Activated naive CD8-positive, alpha-beta T cell treated with anti-CD3 and anti-CD28 coated beads for 36 hours (primary cell): ENCODE measurements at places on chromosomes 5 and 9. TPM values are rescaled to one million over a fixed set of nuclear protein-coding genes. Genes with fewer than 3 reads are reported as not detected.

HBEGF gene
- 5.7 TPM for total RNA-seq

PLAC8L1 gene
- not detected for total RNA-seq

- no peak for DNase-seq
These were observed 22.0 kb downstream of the FNIP1 start for GRCh38 chr5:131774652-131775367.

GRCh38 chr5:57316798-57317327 is 143.0 kb downstream of the GPBP1 start:
- no peak for DNase-seq

DNA sequence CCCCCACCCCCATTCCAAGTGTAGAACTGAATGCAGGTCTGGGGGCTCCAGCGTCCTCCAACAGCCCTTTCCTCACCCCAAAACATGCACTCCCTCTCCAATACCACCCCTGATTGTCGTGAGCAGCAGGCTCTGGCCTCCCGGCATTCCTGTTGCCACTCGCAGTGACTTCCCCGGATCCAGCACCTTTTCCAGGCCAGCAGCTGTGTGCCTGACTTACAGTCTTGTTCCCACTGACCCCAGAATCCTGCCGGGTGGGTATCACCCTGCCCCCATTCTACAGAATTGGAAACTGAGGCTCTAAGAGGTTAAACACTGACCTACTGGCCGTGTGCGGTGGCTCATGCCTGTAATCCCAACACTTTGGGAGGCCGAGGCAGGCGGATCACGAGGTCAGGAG is 127.2 kb downstream of the OLFM1 start:
- DNase-seq, result no peak

DNA sequence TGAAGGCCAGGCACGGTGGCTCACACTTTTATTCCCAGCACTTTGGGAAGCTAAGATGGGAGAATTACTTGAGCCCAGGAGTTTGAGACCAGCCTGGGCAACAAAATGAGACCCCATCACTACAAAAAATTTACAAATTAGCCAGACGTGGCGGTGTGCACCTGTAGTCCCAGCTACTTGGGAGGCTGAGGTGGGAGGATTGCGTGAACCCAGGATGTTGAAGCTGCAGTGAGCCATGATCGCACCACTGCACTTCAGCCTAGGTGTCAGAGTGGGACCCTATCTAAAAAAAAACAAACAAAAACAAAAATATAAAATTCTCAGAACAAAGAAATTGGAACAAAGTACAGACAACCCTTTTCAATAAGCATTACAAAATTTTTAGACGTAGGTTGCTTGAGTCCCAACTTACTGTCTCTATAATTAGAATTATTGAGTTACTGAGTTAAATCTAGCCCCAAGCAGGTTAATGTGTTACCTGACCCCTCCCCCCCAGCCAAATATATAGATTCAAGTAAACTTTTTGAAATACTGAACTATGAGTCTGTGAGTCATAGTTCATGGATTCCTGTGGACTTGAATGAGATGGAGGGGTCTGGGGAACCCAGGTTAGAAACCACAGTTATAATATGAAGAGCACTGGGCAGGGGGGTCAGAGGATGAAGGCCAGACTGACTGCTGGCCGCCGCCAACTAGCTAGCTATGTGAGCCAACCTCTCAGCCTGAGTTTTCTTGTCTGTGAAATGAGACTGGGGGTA is 173.1 kb downstream of the AOPEP start:
- DNase-seq, result no peak

DNA sequence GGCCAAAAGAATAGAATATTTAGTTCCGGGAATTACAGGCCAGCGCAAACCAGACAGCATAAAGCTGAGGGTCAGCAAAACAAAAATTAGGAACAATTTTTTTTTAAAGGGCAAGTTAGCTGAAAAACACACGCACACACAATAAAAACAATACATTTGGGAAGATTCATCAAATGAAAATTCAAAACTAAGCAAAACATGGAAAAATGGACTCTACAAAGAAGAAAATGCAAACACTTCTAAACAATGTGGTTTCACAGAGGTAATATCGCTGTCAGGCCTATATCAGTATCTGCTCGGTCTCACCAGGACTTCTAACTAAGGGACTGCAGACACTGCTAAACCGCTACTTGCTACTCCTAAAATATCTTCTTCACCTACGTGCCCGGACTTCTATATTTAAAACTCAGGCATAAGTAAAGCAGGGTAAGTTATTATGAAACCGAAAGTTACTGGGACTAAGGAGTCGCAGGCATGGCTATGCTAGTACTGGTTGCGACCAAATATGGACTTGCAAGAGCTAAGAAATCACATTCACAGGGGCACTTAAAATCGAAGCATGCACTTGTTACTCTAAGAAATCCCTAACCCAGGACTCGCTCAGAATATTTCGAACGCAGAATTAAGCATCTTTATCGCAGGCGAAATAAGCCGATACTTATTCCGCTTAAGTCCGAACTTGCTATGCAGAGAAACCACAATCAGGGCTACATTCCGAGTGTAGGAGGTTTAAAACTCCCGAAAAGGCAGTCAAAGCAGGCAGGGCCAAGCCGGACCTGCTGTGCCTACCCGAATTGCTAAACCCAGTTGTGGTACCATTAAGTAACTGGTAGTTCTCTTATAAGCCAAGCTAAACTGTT is 2.3 kb downstream of the ANXA2R start:
- peak; percentile 29 for DNase-seq
